ENCODE measurements at places on chromosomes 2 and 18. TPM values are rescaled to one million over a fixed set of nuclear protein-coding genes. Genes with fewer than 3 reads are reported as not detected.

The MRPL33 gene
- 33.4 TPM for total RNA-seq

The EVA1A gene
- total RNA-seq: not detected

The CDK15 gene
- total RNA-seq: not detected

The PLA2R1 gene
- not detected for total RNA-seq

The ABCB11 gene
- total RNA-seq: 0.05 TPM

The DYNAP gene
- total RNA-seq: not detected

The TBR1 gene
- 0.05 TPM for total RNA-seq

The TGFA gene
- 0.05 TPM for total RNA-seq

The SERPINB4 gene
- total RNA-seq: not detected

The PTPRM gene
- 8.2 TPM for total RNA-seq

The ASB1 gene
- 37.2 TPM for total RNA-seq

The PLGLB2 gene
- 5.7 TPM for total RNA-seq

The PCARE gene
- not detected for total RNA-seq

The TMEM198 gene
- 1.3 TPM for total RNA-seq

The SPDYA gene
- 2.1 TPM for total RNA-seq

The CTDSP1 gene
- 146 TPM for total RNA-seq

The ZNF532 gene
- total RNA-seq: 0.93 TPM

The SP5 gene
- total RNA-seq: 0.12 TPM

The MYO7B gene
- 0.54 TPM for total RNA-seq

The SERPINB11 gene
- not detected for total RNA-seq

The LOXHD1 gene
- 0.05 TPM for total RNA-seq

The STAMBP gene
- 38.1 TPM for total RNA-seq

The REG3G gene
- total RNA-seq: not detected

The DSC1 gene
- not detected for total RNA-seq

The CCDC150 gene
- total RNA-seq: 16.6 TPM

The RIOK3 gene
- total RNA-seq: 57.3 TPM

The BCL2 gene
- 141 TPM for total RNA-seq

The LGALSL gene
- 0.64 TPM for total RNA-seq

The SKOR2 gene
- not detected for total RNA-seq

Measured in T-helper 1 cell treated with Interleukin-12 subunit alpha and Interleukin-12 subunit beta and Interleukin-4 antibody, amounts not matched to agents 30 ng/mL and 1 ng/mL, for 36 hours (primary cell).